Retina (tissue), 1 donor: ENCODE measurements at places on chromosomes 12 and 14.

- DNase-seq, result no peak
Observed at GRCh38 chr12:126483145-126484068, 1418.2 kb downstream of the AACS start.

DNA sequence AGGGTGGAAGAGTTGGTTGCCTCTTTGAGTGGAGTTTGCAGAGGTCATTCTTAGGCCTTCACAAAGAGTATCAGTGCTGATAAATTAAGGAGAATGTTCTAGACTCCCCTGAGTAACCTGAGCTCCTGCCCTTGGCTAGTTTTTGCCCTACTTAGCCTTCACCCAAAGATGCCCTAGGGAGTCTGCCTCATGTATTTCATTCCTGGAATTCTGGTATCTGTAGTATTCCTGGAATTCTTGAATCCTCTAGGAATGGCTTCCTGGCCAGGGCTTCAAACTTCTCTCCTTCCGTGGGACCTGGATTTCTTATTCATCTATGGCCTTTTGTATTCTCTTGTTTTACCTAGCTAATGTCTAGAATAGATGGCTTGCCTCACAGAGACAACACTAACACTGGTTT is 701.1 kb downstream of the NOVA1 start:
- DNase-seq, result no peak

DNA sequence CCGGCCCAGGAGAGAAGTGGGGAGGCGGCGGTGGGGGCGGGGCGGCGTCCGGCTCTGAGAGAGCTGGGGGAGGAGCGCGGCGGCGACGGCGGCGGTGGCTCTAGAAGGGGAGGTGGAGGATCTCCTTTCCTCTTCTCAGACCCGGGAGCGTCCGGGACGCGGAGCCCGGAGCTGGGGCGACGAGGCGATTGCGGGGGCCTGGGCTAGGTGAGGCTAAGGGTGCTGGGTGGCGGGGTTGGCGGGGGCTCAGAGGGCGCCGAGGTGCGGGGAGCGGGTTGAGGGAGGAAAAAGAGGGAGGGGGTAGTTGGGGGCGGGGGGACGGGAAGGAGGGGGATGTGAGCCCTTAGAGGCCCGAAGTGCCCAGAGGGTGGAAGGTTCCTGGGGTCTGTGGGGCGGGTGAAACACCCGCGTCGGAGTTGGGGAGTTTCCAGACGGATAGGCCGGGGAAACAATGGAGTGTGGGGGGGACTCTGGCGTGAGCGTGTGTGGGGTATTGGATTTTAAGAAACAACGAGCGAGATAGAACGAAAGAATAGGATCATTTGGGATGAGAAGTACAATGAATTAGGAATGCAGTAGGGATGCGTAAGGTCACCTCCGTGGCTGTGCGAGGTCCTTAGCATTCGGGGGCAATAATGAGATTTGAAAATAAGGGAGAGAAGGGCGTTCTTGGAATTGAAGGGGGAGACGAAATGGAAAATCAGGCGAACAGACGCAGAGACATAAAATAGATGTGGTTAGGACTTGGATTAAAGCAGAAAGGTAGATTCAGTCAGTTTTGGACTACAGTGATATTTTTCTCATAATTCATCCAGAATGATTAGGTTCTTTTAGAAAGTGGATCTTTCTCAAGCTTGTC is at the start of gene SPATS2:
TSS of gene SPATS2 (plus strand) at position 82 of the 859 bp plus-strand sequence. CDS start 93,551 bp downstream, outside the sequence.
- DNase-seq, result peak; percentile 63

DNA sequence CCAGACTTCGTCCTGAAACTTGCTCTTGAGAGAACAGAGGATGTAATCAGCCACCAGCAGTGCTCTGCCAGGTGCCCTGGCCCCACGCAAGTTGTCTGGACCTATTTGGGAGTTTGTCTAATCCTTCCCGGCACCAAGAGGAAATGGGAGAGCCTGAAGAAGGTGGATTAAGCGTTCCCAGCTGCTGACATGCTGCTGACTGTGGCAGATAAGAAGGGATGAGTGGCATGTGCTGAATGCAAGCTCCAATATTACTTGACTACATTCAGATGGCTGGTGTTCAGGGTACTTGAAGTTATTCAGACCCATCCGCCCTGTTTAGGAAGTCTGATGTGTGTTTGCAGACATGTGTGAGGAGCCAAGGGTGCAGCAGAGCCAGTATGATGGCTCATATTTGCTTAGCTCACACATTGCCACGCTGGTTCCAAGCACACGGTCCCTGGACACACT is 440.6 kb upstream of the CCDC196 start:
- no peak for DNase-seq

DNA sequence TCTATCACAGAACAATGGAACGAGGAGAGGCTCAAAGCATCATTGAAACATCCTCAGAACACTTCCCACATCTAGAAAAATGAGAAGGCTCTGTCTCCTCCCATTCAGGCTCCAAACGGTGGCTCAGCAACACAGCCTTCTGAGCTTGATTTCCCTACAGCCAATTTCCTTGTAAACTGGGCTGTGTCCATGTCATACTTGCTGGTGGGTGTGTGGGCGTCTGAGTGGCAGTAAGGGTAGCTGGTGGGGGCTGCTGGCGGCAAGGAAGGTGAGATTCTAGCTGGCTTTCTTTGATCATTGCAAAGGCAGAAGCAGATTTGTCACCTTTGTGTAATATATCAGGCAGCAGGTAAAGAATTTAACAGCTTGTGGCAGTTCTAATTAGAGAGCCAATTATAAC is 163.7 kb downstream of the CALM1 start:
- no peak for DNase-seq

GRCh38 chr12:95248604-95249360 is 31.2 kb downstream of the VEZT start:
- no peak for DNase-seq

DNA sequence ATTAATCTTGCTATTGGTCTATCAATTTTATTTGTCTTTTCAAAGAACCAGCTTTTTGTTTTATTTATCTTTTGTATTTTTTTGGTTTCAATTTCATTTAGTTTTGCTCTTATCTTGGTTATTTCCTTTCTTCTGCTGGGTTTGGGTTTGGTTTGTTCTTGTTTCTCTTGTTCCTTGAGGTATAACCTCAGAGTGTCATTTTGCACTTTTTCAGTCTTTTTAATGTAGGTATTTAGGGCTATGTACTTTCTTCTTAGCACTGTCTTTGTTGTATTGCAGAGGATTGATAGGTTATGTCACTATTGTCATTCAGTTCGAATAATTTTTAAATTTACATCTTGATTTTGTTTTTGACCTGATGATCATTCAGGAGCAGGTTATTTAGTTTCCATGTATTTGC is 92.7 kb upstream of the DCD start:
- DNase-seq, result no peak

DNA sequence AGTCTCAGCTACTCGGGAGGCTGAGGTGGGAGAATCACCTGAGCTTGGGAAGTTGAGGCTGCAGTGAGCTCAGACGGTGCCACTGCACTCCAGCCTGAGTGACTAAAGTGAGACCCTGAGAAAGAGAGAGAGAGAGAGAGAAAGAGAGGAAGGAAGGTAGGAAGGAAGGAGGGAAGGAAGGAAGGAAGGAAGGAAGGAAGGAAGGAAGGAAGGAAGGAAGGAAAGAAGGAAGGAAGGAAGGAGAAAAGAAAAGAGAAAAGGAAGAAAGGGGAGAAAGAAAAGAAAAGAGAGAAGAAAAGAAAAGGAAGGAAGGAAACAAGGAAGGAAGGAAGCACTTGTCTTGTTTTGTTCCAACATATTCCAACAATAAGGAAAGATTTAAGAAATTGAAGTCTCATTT is 7.8 kb downstream of the PRKD1 start:
- no peak for DNase-seq

DNA sequence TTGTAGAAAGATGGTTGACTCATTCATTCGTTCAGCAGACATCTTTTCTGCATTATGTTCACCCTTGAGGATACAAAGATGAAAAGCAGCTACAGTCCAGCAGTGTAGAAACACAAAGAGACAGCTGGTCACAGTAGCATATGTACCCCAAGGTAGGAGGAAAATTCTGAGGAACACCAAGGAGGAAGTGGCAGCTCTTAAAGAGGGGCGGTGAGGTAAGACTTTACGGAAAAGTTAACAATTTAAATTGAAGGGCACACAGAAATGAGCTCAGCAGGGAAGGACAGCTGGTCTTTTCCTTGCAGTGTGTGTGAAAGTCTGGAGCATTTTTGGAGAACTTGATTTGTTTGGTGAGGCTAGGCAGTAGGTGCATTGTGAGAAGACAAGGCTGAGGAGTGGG is 3.5 kb downstream of the SLC35E3 start:
- DNase-seq, result no peak

DNA sequence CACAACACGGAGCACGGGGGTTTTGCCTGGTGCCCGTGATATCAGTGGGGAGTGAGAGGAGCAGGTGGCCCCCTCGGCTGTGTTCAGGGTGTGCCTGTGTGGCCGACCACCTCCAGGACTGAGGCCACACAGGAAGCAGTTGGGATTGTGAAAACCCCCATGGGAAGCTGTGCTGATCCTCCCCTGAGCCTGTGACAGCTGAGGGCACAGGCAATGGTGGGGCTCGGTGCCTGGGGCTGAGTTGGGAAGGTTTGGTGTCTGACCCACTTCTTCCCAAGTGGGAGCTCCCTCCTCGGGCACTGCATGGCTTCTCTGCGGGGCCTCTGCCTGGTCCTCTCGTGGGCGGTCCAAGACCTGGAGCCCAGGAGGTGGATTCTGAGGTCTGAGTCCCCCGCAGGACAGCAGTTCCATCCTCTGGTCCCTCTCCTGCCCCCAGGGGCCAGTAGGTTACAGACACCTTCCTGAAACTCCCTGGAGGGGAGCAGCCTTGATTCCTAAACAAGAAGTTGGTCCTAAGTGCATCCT is 17.9 kb downstream of the PACS2 start:
- no peak for DNase-seq

DNA sequence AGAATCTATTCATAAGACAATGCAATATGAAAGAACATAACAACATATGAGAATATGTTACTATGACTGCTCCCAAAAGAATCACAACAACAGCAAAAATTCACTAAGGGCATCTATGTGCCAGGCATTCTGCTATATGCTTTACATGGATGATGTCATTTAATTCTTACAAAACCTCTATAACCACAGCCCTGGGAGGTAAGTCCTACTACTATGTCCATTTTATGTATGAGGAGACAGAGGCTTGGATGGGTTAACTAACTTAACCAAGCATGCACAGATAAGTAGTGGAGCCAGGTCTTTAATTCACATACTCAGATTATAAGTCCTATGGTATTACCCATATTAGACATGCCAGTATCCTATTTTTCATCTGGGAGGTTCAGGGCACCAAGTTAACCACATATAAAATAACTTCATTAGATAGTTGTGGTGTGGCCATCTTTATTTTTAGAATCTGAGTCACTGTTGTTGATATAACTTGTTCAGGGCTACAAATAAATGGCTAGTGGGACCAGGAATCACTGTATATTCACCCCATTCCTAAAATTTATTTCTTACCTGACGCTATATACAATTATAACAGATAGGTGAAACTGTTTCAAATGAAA is 33.2 kb upstream of the RAD51AP1 start:
- DNase-seq, result no peak

DNA sequence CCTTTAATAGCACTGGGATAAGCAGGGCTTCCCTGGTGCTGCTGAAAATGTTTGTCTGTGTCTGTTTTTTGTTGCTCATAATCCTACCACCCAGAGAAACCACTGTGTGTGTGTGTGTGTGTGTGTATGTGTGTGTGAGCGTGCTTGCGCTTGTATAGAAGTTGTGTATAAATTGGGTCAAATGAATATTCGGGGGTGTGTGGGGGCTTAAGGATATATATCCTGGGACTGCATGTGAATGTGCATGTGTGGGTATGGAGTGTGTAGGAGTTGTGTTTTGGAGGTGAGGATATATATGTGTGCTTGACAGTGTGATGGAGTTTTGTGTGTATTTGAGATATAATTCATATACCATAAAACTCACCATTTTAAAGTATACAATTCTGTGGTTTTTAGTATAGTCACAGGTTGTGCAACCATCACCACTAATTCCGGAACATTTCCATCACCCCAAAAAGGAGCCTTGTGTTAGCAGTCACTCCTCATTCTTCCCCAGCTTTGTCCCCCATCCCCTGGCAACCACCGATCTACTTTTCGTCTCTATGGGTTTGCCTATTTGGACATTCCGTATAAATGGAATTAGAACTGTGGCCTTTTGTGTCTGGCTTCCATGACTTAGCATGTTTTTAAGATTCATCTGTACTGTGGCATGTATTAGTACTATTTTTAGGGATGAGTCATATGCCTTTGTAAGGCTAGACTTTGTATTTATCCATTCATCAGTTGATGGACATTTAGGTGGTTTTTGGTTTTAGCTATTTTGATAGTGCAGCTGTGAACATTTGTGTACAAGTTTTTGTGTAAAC is 25.6 kb downstream of the TCTN1 start:
- no peak for DNase-seq

DNA sequence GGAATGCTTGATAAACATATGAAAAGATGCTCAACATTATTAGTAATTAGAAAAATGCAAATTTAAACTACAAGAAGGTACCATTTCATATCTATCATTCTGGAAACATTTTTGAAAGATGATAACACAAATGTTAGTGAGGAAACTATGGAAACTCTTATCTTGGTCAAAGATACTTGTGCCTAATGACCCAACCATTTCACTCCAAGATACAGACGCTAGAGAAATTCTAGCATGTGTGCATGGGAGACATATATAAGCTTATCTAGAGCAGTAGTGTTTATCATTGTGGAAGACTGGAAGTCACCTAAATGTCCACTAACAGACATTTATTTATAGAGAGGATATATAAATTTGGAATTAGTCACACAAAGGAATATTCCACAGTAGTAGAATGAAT is 143.1 kb upstream of the HMGA2 start:
- no peak for DNase-seq

DNA sequence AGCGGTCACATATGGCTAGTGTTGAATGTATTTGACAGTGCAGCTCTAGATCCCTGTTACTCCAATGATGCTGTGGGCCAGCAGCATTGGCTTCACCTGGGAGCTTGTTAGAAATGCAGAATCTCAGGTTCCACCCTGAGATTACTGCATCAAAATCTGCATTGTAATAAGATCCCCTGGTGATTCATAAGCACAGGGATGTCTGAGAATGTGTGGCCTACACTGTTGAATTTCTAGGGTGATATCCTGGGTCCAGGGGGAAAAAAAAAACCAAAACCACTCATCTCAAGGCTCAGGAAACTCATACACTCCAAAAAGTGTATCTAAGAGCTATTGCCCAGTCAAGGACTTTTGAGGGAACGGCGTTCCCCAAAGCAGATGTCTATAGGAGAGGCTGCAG is 196.8 kb downstream of the PPM1H start:
- no peak for DNase-seq

- no peak for DNase-seq
Observed at GRCh38 chr12:92740411-92740810, 37.6 kb downstream of the PLEKHG7 start.

- DNase-seq, result peak; percentile 43
Observed at GRCh38 chr14:72024043-72024407, 91.8 kb downstream of the RGS6 start.

- peak; percentile 59 for DNase-seq
Observed at GRCh38 chr14:32576088-32576795, 247.1 kb downstream of the AKAP6 start.

- DNase-seq, result no peak
Observed at GRCh38 chr14:102732924-102733323, 44.3 kb upstream of the TRAF3 start.

DNA sequence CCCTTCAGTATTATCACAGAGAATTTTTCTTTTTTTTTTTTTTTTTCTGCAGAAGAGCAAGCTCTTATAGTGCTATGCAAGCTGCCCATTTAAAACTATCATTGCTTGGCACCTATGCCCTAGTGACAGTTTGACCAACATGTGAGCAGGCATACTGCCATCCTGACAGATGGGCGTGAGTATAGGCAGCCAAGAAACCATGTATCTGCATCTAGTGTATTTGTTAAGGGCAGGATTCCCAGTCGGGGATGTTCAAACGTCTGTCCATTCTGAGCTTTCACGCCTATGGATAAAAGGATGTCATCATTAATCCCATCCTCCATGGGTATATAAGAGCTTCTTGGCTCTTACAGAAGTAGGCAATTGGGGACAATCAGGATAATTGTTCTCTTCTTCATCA is 8.8 kb downstream of the VRK1 start:
- DNase-seq, result no peak
